NCI-H1105 treated with DMSO at 0.1 percent for 48 hours (cell line): ENCODE measurements at places on chromosomes 6 and 20.
A peak's percentile ranks its signal among the peaks of the same experiment; 100 is the strongest.

DNA sequence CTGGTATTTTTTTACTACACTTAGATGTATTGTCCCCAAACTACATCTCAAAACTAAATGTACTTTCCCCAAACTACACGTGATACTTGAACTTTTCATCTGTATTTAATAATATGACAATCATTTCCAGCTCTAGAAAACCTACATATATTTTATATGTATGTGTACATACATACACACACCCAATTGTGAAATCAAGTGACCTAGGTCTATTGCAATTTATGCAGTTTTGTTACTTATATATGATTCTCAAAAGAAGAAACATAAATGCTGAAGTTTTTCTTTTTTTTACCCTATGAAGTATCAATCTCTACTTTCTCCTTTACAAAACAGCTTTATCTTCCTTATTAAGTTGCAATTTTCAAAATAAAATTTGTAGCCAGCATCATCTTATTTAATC, 4.7 kb downstream of the ADNP start:
- DNase-seq, result no peak

DNA sequence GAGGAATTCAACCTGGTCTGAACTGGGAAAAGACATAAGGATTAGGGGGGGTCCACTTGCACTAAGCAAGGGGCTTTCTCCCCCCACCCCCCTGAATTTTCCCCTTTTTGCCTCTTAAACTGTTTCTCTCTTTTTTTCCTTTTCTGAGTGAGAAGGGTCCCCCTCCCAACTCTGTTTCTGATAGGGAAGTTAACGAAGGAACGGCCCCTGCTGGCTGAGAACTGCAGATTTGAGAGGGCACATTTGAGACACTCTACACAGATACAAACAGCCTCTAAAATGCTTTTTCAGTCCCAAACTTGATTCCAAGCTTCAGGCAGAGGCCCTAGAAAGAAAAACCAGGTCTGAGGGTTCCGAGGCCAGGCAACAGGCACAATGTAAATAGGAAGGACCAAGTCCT, 91.7 kb downstream of the JARID2 start:
- no peak for DNase-seq

GRCh38 chr6:79646006-79646405, 14.9 kb downstream of the SH3BGRL2 start:
- no peak for DNase-seq

DNA sequence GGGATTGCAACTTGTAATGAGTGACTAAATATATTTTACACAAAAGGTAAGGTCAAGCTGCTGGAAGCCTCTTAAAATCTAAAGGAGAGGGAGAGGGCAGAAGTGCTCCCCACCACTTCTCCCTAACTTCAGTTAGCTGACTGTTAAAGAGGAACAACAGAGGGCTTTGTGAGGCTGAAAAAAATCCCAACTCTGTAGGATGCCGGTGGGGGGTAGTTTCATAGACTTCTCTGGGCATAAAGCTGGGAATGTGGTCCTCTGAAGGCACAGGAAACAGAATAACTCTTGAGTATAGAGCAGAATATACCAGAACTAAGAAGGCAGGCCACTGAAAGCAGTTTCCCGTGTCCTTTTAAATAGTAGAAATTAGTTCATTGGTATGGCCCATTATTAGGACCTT, 71.6 kb downstream of the KIF6 start:
- DNase-seq, result no peak

GRCh38 chr6:143322386-143322785, 128.1 kb downstream of the ADAT2 start:
- DNase-seq, result no peak

DNA sequence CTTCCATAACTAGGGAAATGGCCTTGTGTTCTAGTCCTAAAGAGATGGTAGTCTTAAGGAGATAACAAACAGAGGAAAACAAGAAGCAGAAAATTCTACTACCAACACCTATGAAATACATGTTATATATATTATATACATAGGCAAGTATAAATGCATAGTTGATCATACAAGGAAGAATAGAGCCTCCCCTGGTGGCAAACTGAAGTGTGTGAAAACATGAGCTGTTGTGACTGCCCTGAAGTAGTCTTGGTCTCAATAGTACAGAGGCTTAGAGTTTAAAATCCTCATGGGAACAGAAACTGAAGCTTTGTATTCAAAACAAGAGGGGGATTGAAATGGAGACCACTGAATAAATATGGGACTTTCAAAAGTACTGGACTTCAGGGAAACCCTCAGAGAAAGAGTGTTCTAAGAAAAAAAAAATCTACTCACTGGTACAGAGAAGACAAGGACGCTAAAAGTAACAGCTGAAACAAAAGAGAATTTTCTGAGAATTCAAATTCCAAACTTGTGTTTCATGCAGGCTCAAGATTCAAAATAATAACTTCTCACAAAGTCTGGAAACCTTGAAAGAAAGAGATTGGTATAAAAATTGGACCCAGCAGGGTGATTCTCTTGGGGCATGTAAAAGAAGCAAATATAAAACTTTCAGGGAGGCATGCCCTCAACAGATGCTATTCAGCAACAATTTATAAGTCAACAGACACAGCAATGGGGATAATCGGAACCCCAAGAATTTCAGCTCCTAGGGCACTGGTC, 59.7 kb upstream of the SAMD3 start:
- peak; percentile 5 for DNase-seq

GRCh38 chr6:32355018-32355417, 16.7 kb downstream of the TSBP1 start:
- DNase-seq, result no peak

GRCh38 chr20:703426-703825, 27.8 kb upstream of the SCRT2 start:
- no peak for DNase-seq

- DNase-seq, result no peak
Measured at GRCh38 chr6:79928478-79928998, 18.8 kb downstream of the ELOVL4 start.

GRCh38 chr6:141057761-141058160, 1075.0 kb upstream of the GJE1 start:
- DNase-seq, result no peak

DNA sequence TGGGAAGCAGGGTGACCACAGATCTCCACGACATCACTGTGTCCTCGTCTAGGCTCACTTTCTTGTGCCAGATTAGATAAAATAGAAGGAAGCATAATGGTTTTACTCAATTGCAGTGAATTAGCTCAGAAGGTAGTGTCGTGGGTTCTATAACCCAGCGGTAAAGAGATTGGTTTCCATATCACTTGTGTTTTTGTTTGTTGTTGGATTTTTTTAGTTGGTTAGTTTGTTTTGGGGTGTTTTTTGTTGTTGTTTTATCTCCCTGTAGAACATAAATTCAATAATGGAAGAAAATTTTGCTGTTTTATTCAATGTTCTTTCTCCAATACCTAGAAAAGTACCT, 85.9 kb upstream of the PRSS16 start:
- DNase-seq, result no peak

DNA sequence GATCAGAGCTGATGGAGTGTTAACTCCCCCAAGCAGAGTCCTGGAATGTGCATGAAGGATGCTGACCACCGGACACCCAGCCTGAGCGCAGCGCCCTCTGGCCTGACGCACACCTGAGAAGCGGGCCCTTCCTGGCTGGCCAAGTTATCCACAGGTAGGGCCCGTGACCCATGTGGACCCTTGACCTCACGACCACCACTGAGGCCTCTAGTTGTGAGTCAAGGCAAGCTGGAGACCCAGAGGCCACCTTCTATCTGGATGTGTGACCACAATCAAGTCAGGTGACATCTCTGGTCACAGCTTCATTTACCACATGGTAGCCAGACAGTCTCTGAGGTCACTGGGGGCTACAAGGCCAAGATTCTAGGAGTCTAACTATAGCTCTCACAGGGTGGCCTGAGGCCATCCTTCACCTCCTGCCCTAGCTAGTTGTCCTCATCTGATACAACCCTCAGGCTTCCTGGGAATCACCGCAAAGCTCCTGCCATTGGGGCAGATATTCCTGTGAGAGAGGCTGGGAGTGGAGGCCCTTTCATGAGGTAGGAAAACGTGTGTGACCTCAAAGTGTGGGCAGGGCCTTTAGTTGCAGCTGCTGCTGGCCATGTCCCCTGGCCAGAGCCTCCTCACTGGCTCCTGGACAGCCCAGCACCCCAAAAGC, 53.1 kb downstream of the DSTN start:
- DNase-seq, result no peak

- peak; percentile 22 for DNase-seq
Measured at GRCh38 chr6:159788753-159789376, 537 bp downstream of the TCP1 start.

GRCh38 chr6:116511424-116512110, at the start of gene CALHM5:
Gene CALHM5 (plus strand): TSS chr6:116511639. CDS start chr6:116511697, 58 bp downstream.
- no peak for DNase-seq

DNA sequence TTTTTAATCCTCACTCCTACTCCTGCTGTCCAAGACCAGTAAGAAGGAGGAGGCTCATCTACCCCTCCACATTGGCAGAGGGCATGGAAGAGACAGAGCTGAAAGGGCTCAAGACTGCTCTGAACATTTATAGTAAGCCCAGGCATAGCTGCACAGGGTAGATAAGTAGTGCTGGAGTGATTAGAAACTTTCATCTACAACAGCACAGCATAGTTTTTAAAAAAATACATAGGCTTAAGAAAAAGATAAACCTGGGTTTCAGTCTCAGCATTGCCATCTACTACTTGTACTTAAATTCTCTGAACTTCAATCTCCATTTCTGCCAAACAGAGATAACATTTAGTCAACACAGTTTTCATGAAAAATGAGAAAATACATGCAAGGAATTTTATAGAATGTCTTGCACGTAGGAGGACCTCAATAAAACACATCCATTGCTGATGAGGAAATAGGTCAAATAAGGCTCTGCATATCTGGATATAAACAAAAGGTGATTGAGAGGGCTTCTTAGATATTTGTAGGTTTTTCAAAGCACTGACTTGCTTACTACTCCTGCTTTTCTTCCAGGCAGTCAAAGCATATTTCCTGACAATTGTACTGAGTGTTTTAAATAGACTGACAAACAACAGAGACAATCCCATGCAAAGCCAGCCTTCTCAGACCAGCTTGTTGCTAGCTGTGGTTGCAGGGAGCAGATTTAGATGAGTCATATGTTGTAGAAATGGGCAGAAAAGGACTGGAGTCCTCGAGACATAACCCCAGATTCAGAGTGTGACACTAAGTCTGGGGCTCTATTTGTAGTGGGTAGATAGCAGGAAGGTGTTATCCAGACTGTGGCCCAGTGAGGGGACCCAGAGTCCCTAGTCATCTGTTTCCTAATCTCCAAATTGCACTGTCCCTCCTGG, 107.4 kb upstream of the TAB2 start:
- no peak for DNase-seq

DNA sequence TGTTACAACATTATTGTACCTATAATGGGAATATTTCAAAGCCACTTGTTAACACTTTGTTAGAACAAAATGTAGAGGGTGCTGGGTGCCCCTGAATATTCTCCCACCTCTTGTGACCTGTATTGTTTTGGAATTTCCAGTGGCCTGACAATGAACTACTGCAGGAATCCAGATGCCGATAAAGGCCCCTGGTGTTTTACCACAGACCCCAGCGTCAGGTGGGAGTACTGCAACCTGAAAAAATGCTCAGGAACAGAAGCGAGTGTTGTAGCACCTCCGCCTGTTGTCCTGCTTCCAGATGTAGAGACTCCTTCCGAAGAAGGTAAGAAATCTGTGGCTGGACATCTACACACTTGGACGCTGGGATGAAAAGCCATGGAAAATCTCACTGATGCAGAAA, 28.9 kb downstream of the PLG start:
- DNase-seq, result no peak

DNA sequence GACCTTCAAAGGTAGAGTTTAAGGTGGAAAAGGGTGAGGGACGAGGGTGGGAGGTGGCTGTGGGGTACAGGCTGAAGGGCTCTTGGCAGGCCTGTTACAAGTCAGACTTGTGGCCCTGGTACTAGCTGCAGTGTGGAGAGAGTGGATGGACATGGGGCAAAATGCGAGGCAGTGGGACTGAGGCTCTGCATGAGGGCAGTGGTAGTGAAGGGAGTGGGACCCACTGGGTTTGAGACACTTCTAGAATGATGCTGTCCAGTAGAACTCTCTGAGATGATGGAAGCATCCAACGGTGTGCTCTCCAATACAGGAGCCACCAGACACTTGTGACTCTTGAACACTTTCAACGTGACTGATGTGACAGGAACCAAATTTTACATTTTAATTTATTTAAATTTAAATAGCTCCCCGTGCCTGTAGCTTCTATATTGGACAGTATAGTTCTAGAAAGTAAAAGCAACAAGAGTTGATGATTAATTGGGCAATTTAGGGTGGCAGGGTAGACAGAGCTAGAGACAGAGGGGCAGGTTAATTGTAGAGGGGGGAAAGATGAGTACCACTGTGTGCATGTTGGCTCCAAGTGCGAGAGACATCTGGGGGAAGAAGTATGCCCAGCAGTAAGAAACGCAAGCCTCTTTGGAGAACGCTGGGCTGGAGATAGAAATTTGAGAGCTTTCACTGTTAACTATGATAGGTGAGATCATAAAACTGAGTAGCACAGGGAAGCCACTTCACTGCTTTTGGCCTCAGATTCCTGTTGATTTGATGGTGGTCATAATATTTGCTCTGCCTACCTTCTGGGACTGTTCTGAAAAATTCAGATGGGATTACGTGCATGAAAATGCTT, 77.5 kb downstream of the TXNDC5 start:
- DNase-seq, result no peak

DNA sequence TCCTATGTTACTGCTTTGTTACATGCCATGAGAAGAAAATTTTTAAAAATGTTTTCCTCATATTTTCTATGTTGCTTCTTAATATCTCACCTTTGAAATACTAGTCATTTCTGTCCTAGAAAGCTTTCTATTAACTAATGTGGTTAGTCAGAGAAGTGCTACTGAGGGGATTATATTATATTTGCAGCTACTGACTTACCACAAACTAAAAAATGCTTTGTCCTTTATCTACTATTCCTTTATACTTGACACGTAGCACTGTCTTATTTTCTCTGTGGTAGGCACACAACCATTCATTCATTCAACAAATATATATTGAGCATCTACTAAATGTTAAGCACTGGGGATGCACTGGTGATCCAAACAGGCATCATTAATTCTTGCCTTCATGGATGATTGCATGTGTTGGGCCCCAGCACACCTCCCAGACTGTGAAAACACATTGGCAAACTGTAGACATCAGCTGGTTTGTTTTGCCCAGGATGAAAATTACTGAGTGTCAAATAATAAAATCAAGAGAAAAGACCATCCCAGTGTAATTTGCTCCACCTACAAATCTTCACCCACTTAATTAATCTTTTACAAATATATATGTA, 10.7 kb upstream of the MLIP start:
- DNase-seq, result no peak

DNA sequence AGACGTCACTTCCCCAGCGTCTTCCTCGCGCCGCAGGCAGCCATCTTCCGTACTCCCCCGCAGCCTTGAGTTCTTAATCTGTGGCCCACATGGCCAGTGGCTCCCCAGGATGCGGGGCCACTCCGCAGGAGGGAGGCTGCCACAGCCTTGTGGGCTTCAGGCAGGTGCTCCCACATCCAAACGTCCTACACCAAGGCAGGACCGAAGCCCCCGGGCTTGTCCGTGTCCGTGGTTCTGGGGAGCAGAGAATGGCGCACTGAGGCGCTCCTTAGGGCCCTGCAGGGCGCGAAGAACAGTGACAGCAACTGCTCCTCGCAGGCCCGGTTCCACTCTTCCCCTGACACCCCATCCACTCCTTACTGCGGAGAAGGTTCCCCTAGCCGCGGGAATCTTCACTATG, 755.8 kb downstream of the PRIM2 start:
- DNase-seq, result no peak

GRCh38 chr6:37172912-37173492, 3.0 kb downstream of the PIM1 start:
- no peak for DNase-seq
